HCEC 1CT (cell line): ENCODE measurements at places on chromosomes 5 and 9.
A peak's percentile ranks its signal among the peaks of the same experiment; 100 is the strongest.

GRCh38 chr9:134223091-134223490 is 58.7 kb upstream of the RNU6ATAC start:
- no peak for DNase-seq

- peak; percentile 65 for DNase-seq
These were observed at the start of gene UAP1L1 for GRCh38 chr9:137077010-137077747. TSS of gene UAP1L1 (plus strand) at chr9:137077517. CDS start at chr9:137077533, 16 bp downstream.

GRCh38 chr5:33999978-34000377 is 7.9 kb downstream of the AMACR start:
- no peak for DNase-seq

DNA sequence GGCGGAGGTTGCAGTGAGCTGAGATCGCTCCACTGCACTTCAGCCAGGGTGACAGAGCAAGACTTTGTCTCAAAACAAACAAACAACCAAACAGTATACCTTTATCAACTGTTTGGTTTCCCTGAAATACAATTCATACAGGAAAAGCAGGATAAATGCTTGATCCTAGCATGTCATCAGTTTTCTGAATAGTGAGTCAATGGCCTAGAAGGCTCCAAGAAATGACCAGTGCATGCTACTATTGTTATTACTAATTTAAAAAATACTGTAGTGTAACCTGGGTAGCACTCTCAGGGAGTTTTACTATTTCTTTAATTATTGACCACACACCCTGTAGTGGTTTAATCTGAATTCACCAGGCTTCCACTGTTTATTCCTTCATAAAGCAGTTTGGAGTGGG is 101.0 kb upstream of the PTPN3 start:
- DNase-seq = no peak

DNA sequence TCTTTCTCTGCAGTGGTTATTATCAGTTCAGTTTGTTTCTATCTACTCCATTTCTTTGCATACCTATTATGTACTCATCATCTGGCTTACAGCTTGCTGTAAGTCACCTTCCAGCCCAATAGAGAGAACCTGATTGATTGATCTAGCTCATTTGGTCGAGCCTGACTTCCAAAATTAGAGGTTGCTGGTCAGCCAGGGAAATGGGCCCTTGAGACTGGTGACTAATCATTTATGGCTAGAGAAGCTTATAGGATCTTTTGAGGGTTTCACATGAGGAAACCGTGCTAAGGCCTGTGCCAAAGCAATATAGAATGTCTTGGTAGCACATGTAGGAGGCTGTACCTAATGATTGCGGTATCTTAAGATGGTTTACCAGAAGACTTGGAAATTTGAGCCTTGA is 5.8 kb downstream of the SREK1 start:
- DNase-seq = no peak

DNA sequence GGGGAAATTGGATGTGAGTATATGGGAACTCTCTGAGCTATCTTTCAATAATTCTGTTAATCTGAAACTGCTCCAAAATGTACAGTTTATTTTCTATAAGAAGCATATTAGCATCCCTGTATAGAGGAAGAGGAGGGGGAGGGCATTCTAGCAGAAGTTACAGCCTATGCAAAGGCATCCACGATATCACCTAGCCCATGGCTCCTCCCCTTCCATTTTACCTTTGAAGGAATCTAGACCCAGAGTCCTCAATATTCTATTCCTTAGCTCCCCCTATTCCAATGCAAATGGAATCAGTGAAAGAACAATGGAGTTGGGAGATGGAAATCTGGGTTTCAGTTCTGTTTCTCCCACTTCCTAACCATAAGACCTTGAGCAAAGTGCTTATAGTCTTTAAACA is 132.9 kb upstream of the IFNE start:
- DNase-seq = no peak

DNA sequence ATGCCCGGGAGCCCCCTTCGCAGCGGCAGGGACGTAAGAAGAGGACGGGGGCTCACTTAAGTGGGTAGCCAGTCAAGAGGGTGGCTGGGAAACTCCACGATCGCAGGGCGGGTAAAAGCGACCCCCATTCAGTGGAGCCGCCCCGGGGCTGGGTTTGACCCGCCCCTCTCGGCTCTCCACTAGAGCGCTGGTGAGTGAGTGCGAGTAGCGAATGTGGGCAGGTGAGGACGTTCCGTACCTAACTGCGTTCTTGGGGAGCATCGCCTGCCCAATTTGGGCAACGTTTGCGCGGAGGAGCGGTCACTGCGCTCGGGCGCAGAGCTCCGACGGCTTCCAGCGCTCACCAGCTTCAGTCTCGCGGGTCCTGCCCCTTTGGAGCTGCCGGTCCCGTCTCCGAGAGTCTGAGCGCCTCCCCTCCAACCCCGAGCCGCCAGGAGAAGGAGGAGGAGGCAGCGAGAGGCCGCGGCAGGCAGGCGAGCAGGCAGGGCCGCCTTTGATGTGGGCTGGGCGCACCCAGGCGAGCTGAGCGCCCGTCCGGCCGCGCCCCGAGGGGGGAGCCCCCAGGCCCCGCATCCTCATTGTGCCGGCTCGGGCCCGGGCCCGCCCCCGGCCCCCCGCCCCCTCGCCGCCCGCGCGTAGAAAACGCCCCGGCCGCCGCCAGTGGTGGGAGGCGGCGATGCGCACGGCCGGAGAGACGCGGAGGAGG is at the start of gene FGF18:
Gene FGF18 (plus strand): TSS at position 666 of the 706 bp plus-strand sequence. CDS start 553 bp downstream, outside the sequence.
- no peak for DNase-seq

GRCh38 chr5:143791848-143792731 is 19.9 kb upstream of the HMHB1 start:
- DNase-seq = no peak

DNA sequence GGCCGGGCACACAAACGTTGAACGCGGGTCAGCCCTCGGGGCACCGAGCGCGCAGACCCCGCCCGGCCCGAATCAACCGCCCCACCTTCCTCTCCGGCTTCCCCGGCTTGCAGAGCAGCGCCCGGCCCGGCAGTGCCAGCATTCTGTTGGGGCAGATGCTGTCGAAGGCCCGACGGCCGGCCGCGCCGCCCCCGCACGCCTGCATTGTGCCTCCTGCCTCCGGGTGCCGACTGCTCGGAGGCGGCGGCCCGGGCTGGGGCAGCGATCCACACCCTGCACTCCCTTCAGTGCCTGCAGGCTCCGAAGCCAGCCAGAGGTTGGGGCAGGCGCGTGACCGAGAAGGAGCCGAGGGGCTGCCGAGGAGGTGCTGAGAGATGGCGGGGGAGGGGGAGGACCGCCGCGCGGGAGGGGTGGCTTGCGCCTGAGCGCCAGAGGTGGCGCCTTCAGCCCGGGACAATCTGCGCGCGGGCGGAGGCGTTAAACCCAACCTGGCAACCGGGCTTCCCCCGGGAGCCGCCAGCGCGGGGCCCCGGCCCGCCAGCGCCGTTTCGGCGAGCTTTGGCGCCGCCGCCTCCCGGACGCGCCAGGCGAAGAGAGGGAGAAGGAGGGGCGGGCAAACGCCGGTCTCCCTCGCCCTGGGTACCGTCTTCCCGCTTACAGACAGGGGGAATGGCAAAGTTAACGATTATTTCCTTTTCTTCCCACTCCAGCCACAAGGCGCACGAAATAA is at the start of gene MCIDAS:
Gene MCIDAS (minus strand): TSS at position 382 of the 730 bp plus-strand sequence. CDS start 177 bp downstream, at position 205.
- DNase-seq = peak; percentile 15

- DNase-seq = peak; percentile 72
These were observed 11.8 kb upstream of the SEMA5A start for GRCh38 chr5:9557696-9558095.

GRCh38 chr5:142295084-142295758 is 29.6 kb downstream of the SPRY4 start:
- DNase-seq = no peak

DNA sequence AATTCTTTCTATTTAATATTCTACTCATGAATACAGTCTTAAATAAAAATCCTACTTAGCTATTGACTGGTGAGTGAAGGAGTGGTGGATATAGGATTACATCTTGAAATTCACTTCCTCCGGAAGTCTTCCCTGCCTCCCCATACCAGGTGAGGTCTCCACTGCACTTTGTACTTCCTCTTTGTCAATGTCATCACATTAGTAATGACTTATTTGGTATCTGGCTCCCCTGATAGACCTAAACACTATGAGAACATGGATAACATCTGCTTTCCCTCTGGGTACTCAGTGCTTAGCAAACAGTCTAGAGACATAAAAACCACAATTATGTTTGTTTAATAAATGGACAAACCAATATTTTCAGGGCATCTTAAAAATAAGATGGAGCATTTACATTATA is 532.1 kb downstream of the PDE4D start:
- no peak for DNase-seq

DNA sequence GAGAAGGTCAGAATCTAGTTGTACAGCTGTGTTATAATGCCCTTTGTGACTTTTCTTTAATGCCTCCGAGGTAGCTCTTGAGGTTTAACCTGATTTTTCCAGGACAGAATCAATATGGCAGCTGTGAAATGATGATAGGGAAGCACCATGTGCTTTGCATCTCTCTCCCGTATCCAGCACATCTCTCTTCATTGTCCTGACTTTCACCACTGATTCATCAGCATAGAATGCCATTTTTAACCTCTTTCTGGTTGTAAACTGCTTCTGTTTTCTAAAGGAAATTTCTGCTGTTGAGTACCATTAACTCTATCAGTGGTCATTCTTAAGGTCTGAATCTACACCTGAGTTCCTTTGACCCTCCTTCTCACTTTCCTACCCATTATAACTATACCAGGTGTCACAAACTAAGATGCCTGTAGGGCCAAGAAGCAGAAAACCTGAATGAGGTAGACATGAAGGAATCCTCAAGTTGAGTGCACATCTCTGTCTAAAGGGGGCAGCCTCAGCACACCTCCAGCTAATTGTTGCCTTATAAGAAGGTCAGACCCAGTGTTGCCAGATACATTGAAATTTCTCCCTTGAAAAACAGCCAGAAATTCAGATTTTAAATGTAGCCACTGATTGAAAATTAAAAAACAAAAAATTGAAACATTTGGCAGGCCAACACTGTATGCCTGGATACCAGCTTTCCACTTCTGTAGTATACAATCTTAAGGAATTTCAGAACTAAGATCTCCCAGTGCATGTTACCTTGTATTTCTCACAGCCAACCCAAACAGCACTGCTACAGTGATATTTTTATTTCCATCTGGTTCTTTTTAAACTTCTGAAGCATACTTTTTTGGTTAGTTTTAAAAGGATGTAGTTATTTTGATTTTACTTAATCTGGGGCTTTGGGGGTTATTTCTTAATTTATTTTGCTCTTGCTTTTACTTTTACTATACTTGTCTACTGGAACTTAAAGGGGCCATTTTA is 35.8 kb upstream of the TLX3 start:
- no peak for DNase-seq

DNA sequence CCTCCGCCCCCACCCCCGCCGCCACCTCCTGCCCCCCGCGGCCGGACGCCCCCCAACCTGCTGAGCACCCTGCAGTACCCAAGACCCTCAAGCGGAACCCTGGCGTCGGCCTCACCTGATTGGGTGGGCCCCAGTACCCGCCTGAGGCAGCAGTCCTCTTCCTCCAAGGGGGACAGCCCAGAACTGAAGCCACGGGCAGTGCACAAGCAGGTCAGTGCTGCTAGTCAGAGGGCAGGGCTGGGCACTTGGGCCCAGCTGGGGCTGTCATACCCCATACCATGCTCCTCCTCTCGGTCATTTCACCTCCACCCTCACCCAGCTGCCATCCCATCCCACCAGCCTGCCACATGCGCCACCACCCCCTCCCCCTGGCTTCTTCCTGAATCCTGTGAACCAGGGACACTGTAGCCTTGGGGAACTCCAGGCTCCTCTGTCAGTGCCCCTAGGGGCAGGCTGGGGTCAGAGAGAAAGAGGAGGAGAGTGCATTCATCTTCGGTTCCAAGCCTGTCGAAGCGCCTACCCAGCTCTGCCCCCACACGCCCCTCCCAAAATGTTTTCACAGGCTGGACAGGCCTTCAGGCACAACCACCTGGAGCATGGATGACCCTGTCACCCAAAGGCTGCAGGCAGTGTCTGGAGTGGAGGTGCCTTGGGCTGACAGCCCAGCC is 122.0 kb downstream of the DAB2IP start:
- DNase-seq = no peak

GRCh38 chr9:14212077-14212476 is 101.9 kb downstream of the NFIB start:
- DNase-seq = peak; percentile 12

GRCh38 chr5:77627869-77628674 is 10.4 kb downstream of the OTP start:
- no peak for DNase-seq

GRCh38 chr9:76537150-76537646 is 78.2 kb downstream of the GCNT1 start:
- no peak for DNase-seq

DNA sequence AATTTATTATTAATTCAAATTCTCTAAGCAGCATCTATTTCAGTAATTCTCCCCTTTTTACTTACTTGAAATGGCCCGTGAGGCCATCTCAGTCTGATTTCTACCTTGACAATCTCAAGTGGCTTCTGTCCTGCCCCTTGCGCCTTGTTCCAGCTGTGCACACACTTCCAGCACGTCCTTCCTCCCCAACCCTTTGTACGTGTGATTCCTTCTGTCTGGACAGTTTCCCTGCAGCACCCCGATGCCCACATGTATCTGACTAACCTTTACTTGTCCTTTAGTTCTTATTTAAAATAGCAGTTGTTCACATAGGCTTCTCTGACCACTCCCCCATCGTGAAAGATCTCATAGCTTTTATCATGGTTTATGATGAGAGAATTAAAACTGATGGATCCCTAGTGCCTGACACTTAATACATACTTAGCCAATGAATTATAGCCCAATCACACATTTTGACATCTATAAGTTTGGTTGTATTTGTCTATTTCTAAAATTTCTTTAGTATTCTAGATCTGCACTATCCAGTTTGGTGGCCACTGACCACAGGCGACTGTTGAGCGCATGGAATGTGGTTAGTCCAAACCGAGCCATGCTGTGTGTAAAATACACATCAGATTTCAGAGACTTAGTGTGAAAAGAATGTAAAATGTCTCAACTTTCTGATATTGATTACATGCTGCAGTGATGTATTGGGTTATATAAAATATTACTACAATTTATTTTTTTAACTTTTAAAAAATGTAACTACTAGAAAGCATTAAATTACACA is 14.3 kb downstream of the ZBTB34 start:
- no peak for DNase-seq

GRCh38 chr5:57036761-57037160 is 84.8 kb upstream of the MIER3 start:
- no peak for DNase-seq

- no peak for DNase-seq
These were observed 1038.8 kb upstream of the ARRDC3 start for GRCh38 chr5:92421942-92422341.

GRCh38 chr5:157196045-157196444 is 15.4 kb downstream of the ITK start:
- DNase-seq = no peak

GRCh38 chr9:137461663-137462395 is 2.7 kb upstream of the NSMF start:
- DNase-seq = no peak

GRCh38 chr5:138875552-138875875 is 379 bp upstream of the LRRTM2 start:
- DNase-seq = no peak

- DNase-seq = peak; percentile 64
These were observed 693.6 kb downstream of the TLE1 start for GRCh38 chr9:80995759-80996158.

GRCh38 chr5:133426264-133426663 is 186.1 kb downstream of the FSTL4 start:
- DNase-seq = no peak
